ENCODE measurements at places on chromosomes 4 and X.

GRCh38 chrX:638482-639131, 8.0 kb downstream of the SHOX start:
- peak; percentile 72 for DNase-seq

GRCh38 chr4:27666943-27667342, 806.3 kb downstream of the STIM2 start:
- peak; percentile 57 for DNase-seq

DNA sequence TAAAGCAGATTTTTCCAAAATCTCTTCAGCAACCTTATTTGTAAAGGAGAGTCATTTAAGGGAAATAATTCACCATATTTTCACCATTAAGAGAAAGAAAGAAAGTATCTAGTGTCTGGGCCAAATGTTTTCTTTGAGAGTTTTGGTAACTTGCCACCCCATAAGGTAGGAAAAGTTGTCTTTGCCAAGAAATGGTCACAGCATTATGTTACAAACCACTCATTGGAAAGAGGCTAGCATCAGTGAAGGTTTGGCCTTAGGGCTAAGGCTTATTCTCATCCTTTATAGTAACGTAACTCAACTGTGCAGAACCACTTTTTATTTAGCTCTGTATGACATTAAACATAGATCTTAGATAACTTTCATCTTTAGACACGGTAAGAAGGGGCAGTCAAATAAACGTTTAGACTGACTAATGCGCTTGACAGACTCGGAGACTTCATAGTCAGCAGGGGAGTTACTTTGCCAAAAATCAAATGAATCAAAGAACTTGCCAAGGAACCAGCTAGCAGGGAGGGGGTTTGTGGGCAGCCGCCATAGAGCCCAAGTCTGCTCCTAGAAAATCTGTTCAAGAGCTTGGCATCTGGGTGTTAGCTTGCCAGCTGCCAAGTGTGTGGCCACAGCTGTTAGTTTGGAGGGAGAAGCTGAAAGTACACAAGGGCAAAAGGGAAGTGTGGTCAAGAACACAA, 182.8 kb upstream of the GRID2 start:
- no peak for DNase-seq

DNA sequence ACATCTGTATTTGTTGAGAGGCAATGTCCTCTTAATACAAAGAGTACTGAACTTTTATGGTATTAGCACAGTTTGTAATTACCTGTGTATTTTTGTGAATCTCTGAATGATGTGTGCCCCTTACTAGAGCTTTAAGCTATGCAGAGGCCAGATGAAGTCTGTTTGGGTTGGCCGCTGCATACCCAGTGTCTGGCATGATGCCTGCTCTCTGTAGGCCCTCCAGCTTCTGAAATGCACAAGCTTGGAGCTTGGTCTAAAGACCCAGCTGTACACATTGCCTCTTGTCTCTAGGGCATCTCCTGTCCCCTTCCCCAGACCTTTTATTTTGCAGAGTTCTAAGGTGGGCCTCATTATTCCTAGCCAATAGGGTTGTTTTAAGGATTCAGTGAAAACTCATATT, 68.6 kb downstream of the CDS1 start:
- no peak for DNase-seq

- DNase-seq, result peak; percentile 87
Measured at GRCh38 chrX:37905436-37906147, 58.2 kb upstream of the DYNLT3 start.

DNA sequence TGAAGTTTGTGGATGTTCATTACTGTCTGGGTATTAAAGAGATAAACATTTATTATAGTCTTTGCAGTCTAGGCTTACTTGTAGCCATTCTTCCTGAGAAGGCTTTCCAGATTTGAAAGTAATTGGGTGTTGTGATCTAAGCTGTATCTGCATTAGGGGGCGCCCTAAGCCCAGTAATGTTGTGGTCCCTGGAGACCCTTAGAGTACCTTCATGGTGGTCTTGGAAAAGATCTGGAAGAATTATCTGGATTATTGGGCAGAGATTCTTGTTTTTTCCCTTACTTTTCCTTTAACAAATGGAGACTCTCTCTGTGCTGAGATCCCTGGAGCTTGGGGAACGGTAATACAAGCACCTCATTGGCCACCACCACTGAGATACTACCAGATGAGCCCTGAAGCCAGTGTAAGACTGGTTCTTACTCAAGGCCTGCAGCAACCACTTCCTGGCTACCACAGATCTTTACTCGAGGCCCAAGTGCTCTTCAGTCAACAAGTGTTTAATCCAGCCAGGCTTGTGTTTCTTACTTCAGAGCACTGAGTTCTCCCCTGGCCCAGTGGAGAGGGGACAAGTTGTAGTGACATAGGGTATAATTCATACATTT, 63.1 kb downstream of the RTL3 start:
- DNase-seq, result peak; percentile 67

GRCh38 chr4:80204433-80205011, 7.2 kb downstream of the PRDM8 start:
- DNase-seq, result no peak

DNA sequence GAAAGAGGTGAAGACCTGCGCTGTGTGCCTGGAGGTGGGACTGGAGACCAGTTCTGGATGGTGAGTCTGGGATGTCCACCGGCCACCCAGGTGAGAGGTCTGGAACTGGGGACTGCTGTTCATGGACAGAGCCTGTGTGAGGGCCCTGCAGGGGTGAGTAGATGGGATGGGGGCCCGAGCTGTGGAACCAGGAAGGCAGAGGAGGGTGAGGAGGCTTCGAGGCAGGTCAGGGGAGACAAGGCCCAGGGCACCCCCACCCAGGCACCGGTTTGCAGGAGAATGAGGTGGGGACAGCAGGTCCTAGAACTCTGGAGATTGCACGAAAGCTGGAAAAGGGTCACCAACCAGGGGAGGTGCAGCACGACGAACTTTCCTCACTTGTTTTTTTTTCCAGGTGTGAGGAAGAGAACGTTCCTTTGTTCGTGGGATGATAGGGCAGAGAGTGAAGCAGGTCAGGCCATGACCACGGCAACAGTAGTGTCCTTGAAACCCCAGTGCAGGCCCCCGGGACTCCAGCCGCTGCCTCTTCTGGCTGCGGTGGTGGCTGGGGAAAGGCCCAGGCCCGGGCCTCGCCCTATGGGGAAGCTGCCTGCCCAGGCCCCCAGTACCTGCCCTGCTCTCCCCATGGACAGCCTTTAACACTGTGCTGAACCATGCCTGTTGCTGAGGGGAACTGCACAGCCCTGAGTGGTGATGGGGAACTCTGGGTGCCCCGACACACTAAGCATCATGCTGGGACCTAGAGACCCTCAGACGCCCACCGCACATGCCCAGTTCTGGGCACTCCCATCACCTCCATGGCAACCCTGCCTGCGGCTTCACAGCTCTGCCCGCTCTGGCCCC, 22.9 kb downstream of the TNIP2 start:
- no peak for DNase-seq

DNA sequence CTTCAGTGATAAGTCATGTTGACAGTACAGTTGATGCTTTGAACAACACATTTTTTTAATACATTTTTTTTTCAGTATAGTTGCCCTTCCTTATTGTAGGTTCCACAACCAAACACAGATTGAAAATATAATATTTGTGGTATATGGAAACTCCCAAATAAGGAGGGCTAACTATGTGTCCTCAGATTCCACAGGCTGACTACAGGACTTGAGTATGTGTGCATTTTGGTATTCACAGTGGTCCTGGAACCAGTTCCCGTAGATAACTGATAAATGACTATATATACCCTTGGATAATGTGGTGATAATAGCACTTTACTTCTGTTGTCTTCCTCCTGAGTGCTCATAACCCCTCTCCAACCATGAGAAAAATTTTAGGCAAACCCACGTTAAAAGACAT, 111.6 kb upstream of the NUDT6 start:
- DNase-seq, result no peak

DNA sequence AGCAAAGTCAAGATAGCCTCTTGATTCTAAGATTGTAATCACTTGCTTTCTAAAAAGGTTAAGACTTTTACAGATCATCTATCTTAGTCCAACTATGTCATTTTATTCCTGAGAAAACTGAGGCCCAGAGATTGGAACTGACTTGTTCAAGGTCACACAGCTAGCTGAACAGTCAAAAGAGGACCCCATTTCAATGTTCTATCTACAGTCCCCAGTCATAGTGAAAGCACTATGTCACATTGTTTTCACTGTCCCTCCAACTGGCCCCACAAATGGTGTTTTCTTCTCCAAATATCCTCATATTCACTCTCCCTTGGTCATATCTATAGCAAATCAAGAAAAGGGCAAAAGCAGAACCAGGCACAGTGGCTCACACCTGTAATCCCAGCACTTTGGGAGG, 145.2 kb downstream of the OPHN1 start:
- DNase-seq, result no peak

GRCh38 chr4:77697860-77698590, 92.4 kb downstream of the CXCL13 start:
- DNase-seq, result peak; percentile 75

- DNase-seq, result peak; percentile 72
Measured at GRCh38 chrX:40171513-40172400, 74.0 kb upstream of the BCOR start.

DNA sequence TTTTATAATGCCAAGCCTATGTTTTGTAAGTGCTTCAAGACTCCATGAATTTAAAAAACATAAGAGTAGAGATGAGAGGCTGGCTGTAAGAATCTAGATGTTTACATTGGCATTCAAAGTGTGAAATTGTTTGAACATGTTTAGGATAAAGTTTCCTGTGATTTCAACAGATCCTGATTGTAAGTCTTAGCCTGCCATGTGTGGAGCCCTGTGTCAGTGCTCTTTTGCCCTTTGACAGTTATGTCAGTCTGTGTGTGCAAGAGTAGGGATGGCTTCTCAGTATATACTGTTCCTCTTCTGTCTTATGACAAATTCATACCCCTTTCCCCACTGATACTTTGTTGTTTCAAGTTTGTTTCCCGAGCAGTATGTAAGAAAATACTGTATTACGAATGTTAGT, 68.2 kb downstream of the USP9X start:
- no peak for DNase-seq

DNA sequence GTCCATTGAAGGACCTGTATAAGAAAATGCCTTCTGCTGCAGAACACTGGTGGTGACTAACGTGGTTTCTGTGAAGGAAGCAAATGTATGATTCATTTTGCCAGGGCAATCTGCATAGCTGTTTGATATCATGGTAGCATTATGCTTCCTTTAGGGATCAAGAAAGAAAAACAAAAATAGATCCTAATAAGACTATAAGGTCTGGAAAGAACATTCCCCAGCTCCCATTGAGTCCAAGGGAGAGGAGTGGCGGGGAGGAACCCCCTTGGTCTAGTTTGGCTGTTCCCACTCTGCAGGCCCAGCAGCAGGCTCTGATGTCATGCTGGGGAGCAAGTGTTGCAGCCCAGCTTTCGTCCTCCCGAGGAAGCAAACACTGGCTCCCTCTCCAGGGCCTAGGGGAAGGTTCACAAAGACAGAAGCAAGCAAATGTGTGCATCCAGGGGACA, 154.5 kb upstream of the GALNT7 start:
- DNase-seq, result peak; percentile 90

DNA sequence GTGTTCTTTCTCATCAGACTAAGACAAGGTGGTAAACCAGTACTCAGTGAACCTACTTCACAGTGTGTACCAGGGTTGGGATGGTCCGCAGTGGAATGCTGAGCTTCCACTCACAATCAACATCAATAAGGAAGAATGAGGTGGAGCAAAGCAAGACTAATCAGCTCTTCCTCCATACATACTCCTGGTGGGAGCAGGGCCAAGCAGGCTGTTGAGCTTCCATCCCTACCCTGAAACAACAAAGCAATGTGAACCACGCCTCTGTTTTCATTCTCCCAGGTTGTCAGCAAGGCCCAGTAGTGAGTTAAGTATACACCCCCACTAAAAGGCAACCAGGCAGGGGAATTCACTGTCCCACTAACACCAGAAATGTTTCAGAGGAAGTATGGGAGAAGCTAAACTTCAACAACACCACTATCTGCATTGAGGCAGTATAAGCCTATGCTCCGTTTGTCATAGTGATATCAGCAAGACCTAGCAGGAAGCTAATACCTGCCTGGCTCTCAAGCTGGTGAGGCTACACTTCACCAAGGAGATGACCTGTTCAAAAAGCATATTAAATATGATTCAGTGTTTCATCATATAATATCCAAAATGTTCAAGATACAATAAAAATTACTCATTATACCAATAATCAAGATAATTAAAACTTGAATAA, 109.5 kb downstream of the DDX60 start:
- no peak for DNase-seq

DNA sequence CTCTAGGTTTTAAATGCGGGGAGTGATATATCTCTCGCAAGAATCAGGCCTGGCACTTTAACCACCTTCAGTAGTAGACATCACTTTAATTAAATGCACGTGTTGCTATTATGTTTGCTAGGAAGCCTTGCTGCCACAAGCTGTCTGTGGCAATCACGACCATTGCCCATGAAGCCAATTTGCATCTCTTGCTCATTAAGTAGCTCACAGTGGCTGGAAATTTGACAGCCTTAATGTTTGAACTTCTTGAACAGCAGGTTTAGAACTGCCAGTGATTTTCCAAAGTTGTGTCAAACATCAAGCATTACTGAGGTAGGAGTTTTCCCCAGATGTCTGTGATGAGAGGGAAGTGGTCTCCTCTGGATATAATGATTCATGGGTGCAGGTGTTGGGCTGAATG, 642.3 kb upstream of the CPEB2 start:
- no peak for DNase-seq
